ENCODE measurements at places on chromosomes 16 and 17.
A peak's percentile ranks its signal among the peaks of the same experiment; 100 is the strongest.

- DNase-seq, result no peak
These were observed 20.5 kb downstream of the METTL9 start for GRCh38 chr16:21619765-21620425.

- DNase-seq, result no peak
These were observed 23.5 kb downstream of the TADA2A start for GRCh38 chr17:37430051-37430627.

DNA sequence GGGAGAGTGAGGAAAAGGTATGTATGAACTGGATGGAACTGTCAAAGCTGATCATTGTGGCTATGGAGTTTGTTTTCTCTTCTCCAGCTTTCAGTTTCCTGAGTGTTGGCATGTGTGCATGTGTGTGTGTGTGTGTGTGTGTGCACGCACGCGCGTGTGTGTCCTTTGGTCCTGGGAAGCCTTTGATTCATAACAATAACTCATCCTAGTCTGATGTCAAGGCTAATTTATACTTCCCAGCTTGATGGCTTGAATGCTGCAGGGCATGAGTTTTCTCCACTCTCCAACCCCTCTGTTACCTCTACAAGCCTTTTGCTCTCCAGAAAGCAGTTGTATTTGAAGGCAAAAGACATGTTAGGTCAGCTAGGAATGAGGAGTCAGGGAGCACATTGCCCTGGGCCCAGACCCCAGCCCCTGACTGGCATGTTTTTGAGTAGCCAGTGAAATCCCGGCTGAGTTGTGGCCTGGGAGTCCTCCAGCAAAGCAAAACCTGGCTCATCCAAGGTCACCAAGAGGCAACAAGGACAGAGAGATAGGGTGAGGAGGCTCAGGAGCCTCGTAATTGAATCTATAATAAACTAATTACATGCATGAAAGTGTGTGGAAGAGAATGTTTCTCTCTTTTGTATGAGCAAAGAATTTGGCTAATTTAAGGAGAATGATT lies 8.9 kb upstream of the CDC42EP4 start:
- no peak for DNase-seq

GRCh38 chr17:47946929-47947397 lies 5.6 kb downstream of the PNPO start:
- DNase-seq, result peak; percentile 45
